Stimulated activated CD4-positive, alpha-beta T cell treated with anti-CD3 and anti-CD28 coated beads, Interleukin-15, amount 100 ng/mL, for 48 hours (primary cell): ENCODE measurements at places on chromosomes 13 and 19.
A peak's percentile ranks its signal among the peaks of the same experiment; 100 is the strongest.

- DNase-seq = no peak
Observed at GRCh38 chr13:23469951-23470421, 36.5 kb upstream of the SACS start.

DNA sequence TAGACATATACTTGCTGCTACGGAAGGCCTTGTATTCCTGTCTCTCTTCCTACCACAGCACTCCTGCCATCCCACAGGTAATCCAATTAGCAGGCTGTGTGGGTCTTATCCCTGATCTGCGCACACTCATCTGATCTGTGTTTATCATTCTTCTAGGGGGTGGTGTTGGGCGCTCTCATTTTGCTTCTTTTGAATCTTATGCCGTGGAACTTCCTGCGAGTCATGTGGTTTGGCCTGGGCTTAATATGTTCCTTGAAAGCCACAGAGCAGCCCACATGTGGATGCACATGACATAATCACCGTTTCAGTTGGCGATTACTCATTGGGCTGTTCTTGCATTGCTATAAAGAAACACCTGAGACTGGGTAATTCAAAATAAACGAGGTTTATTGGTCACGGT, 7.5 kb downstream of the RASA3 start:
- peak; percentile 76 for DNase-seq

- no peak for DNase-seq
Observed at GRCh38 chr13:34103854-34104253, 285.9 kb downstream of the RFC3 start.

GRCh38 chr13:29925457-29926097, 75.2 kb upstream of the UBL3 start:
- no peak for DNase-seq

DNA sequence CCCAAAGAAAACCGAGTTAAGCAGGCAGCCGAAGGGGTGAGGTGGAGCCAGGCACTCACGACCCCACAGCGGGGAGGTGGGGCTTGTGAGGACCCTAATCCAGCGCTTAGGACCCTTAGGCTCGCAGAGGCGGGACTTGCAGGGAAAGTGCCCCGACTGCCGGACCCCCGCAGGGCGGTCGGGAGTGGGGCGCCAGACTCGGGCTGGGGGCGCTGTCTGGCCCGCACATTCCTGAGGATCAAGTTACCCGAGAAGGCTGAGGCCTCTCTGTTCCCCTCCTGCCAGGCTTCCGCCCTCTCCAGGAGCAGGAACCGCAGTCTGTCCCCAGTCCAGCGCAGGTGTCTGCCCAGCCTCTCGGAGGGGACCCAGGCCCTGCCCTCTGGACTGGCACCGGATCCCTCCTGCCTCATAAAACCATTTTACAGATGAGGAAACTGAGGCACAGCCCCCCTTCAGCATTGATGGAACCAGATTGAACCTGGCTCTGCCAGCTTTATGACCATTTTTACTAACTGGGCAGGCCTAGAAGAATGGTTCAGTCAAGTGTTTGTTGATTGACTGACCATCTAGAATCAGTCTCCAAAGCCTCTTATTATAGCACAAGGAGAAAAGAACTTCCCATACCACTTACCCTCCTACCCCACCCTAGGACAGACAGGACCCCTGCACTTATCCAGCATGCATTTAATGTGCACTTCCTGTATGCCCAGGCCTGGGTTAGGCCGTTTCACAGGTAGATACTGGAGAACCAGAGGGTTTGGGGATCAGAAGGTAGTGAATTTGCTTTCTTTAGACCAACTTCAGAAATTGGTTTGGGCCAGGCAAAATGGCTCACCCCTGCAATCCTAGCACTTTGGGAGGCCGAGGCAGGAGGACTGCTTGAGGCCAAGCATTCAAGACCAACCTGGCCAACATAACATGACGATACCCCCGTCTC, 6.7 kb upstream of the JUND start:
- DNase-seq = no peak

DNA sequence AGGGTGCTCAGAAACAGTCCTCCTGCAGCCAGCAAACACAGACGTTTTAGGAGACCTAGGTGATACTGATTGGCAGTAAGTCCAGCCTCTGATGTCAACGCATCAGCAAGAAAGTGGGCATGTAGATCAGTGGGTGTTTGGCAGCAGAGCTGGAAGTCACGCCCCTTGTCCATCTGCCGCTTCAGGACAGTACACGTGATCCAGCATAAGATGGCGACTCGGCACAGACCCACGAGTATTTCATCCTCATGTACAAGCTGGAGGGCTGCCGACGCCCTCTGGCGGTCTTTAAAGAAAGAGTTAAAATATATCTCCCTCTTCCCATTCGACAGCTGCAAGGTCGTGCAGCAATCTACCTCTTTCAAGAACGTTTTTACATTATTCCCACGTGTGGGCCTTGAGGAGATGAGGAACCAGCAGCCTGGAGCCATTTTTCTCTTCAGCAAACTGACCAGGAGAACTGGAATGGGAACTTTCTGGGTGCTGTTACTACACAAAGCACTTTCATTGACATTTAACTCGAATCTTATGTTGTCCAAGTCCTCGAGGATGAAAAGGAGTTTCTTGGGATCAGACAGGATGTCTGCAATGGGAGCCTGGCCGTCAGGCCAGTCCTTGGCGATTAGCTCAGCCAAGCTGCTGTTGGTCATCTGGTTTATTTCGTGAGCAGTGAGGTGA, 22.3 kb downstream of the NLRP11 start:
- peak; percentile 43 for DNase-seq

DNA sequence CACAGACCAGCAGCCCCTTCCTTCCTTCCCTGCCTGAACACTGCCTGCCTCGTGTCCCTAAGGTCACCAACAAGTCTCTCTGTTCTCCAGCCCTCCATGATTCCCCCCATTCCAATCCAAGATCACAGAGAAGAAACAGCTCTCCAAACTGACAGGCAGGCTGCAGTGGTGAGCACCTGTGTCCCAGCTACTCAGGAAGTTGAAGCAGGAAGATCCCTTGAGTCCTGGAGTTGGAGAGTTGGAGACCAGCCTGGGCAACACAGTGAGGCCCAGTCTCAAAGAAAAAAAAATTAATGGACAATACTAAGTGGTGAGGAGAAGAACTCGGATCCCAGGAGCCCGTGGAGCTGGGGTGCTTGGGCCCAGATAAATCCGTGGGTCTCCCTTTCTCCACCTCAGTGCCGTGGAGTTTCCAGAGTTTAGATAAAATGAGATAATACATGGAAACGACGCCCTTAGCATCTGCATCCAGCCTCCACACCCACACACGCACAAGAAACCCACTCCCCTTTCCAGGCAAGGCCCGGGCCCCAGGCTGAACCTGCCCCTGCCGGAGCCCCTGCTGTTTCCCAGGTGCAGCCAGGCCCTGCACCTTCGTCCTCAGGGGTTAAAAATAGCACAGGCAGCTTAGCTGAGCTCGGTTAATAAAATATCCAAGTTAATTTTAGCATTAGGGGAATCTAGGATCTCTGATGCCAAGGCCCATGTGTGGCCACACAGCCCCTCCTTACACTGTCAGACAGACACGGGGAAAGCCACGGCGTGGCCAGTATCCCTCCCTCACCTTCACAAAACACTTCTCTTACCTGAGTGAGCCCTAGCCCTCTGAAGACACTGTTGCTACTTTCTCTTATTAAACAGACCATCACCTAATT, 4.7 kb downstream of the RASA3 start:
- DNase-seq = no peak

DNA sequence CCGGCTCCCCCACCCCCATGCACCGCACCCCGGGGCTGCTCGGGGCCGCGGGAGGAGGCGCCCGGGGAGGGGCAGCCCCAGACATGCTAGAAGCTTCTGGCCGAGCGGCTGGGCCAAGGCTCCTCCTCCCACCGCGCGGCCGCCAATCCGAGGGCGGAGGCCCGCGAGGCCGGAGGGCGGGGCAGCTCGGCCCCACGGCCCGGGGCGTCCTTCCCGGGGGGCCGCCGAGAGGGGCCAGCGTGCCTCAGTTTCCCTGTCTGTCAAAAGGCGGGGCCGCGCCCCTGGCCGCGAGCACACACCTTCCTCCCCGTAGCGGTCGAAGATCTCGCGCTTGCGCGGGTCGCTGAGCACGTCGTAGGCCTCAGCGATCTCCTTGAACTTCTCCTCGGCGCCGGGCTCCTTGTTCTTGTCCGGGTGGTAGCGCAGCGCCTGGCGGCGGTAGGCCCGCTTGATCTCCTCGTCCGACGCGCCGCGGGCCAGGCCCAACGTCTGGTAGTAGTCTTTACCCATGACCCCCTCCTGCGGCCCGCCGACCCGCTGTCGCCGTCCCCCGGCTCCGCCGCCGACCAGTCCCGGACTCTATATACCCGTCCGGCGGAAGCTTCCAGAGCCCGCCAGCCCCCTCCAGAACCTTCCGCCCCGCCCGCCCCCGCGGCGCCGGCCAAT, at the start of gene DNAJB1:
Gene DNAJB1 (minus strand): TSS at position 558 of the 666 bp plus-strand sequence. CDS start 48 bp downstream, at position 510.
- no peak for DNase-seq
